CD8-positive, alpha-beta memory T cell (primary cell): ENCODE measurements at places on chromosomes 11 and 22. TPM values are rescaled to one million over a fixed set of nuclear protein-coding genes. Genes with fewer than 3 reads are reported as not detected.

DNA sequence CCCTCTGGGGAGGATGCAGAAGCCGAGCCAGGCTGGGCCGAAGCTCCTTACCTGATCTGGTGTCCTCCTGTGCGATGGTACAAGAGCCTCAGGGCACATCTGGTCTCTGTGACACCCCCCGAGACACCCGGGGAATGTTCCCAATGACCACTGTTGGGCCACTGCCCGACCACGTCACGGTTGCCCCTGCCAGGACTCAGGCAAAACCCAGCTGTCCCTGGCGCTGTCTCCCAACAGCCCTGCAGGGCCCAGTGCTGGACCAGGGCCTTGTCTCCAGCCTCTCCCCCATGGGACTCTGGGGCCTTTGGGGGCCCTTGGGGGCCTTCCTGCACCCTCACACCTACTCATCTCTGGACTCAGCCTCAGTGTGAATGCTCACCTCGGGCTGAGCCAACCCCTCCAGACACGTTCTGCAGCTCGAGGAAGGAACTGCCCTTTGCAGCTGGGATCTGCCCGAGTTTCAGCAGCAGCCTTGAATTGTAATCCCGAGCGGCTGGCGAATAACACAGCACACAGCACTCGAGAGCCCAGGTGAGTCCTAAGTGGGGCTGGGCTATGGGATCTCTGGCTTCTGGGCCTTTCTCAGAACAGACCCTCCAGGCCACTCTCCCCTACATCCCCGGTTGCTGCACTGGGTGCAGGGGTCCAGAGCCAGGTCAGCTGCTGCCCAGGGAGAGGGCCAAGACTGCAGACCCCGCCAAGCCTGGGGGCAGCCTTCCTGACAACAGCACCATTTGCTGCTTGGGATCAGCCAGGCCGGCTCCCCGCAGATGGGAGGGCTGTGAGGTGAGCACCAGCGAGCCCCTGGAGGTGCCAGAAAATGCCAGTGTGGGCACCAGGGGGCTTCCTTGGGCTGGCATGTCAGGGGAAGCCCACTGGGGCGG lies 39.8 kb downstream of the RTN4R start:
- DNase-seq = no peak
- no peak overlapping the region for H3K4me3 ChIP-seq
- no peak overlapping the region for H3K27ac ChIP-seq

GRCh38 chr11:46381048-46381818 lies at the start of gene MDK:
Gene MDK (plus strand): TSS chr11:46381669. CDS start chr11:46382058, 389 bp downstream.
- no peak for DNase-seq
- peak within 1 kb of the TSS; percentile 43 for H3K27ac ChIP-seq
- peaks cover 16% of the 10 kb centered on the region for H3K27me3 ChIP-seq
- H3K36me3 ChIP-seq = peaks cover 4% of the 10 kb centered on the region

- no peak overlapping the region for H3K4me3 ChIP-seq
- no peaks in the 10 kb centered on the region for H3K27me3 ChIP-seq
- peaks cover 12% of the 10 kb centered on the region for H3K4me1 ChIP-seq
- H3K36me3 ChIP-seq = no peaks in the 10 kb centered on the region
- DNase-seq = no peak
Measured at GRCh38 chr11:18699848-18700261, 1.3 kb downstream of the TMEM86A start.

DNA sequence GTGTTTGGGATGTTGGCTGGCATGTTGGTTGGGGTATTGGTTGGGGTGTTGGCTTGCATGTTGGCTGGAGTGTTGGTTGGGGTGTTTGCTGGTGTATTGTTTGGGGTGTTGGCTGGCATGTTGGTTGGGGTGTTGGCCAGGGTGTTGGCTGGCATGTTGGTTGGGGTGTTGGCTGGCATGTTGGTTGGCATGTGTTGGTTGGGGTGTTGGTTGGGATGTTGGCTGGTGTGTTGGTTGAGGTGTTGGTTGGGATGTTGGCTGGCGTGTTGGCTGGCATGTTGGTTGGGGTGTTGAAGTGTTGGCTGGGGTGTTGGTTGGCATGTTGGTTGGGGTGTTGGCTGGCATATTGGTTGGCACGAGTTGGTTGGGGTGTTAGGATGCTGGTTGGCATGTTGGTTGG lies 24.5 kb downstream of the OTUB1 start:
- H3K4me1 ChIP-seq = no peaks in the 10 kb centered on the region
- peaks cover 5% of the 10 kb centered on the region for H3K27me3 ChIP-seq
- no peaks in the 10 kb centered on the region for H3K36me3 ChIP-seq
- DNase-seq = no peak
- no peak overlapping the region for H3K4me3 ChIP-seq
- H3K27ac ChIP-seq = no peak overlapping the region

Gene STT3A
- total RNA-seq = 143 TPM

GRCh38 chr11:33701302-33702230 lies 940 bp upstream of the C11orf91 start:
- H3K36me3 ChIP-seq = no peaks in the 10 kb centered on the region
- H3K27me3 ChIP-seq = peaks cover 3% of the 10 kb centered on the region
- no peak for DNase-seq

Gene PIWIL4
- total RNA-seq = 0.61 TPM
